ENCODE measurements at places on chromosomes 2 and 18.
A peak's percentile ranks its signal among the peaks of the same experiment; 100 is the strongest.

GRCh38 chr18:79763407-79763806 is 34.3 kb upstream of the KCNG2 start:
- no peak for DNase-seq

DNA sequence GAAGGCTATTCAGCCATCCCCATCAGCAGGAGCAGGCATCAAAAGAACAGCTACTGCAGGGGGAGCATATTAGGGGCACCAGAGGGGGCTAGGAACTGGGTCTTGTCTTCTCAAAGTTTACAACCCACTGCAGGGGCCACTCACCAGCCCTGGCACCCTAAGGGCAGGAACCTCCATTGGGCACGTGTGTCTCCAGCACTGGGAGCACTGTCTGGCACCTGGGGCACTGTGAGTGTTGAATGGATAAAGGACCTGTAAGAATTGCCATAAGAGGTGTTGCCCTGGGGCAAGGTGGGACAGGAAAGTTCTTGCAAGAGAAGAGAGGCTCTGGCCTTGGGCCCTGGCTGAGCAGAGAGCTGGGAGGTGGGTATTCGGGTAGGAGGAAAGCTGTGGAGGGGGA is 1.4 kb upstream of the STEAP3 start:
- DNase-seq: no peak

DNA sequence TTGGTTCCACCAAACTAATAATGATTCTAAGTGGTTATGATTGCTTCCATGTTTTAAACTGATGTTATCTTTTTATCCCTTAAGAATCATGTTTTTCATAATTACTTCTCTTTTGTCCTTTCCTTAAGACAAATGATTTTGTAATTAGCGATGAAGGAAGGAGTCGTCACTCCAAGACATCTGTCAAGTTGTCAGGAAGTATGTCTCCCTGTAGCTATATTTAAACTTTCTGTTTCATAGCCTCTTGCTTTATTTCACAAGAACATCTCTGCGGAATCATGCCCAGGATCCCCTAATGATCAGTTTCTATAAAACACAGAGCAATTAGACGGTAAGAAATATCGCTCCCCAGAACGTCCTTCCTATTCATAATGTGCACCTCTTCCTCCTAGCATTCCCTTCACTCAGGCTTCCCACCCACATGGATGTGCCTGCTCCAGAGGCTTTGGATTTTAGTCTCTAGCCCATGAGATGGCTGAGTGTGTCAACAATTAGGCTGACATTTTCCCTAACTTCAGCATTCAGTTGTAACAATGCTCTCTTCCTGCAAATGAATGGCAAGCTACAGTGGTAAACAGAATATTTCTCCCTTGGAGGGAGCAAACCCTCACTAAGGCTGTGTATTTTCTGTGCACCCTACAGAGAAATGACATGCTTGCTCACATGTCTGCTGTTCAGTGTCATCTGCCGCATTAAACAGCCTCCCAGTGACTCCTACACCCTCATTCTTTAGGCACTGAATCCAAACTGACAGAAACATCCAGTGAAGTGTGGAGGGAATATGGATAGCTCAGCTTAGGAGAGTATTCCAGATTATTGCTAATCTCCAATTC is 879.6 kb upstream of the CELF4 start:
- no peak for DNase-seq

DNA sequence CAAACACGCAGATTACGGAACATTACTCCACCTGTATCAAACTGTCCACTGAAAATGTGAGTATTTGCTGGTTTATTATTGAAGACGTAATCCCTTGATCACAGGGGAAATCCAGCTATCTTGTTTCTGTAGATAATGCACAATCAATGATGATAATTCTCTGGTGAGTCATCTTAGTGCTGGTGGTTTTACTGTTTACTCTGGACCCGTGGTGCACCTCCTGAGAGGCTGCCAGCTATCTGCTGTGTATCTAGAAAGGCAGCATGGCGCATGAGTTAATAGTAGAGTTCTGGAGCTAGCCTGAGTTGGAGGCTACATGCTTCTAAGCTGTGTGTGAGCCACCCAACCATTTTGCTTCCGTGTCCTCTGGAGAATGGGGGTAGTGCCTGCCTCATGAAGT is 6.5 kb downstream of the NCAPH start:
- peak; percentile 17 for DNase-seq

DNA sequence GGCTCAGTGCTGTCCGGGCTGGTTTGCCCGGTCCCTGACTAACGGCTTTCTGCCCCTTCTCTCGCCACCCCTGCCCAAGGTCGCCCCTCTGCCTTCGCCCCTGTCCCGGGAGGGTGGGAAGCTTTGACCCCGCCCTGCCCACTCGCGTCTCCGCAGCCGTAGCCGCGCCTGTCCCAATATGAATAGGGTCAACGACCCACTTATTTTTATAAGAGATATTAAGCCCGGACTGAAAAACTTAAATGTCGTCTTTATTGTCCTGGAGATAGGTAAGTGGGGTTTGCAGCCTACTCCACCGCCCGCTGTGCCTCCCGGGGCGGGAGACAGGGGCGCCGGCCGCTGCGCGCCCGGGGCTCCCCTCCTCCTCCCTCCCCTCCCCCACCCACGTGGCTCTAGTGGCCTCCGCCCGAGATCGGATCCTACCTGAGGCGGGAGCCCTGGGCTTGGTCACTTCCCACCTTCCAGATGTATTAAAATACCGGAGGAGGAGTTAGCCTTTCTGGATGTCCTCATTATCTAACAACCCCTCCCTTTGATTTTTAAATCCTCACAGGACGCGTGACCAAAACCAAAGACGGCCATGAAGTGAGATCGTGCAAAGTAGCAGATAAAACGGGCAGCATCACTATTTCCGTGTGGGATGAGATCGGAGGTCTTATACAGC is 633 bp downstream of the NABP1 start:
- peak; percentile 78 for DNase-seq

DNA sequence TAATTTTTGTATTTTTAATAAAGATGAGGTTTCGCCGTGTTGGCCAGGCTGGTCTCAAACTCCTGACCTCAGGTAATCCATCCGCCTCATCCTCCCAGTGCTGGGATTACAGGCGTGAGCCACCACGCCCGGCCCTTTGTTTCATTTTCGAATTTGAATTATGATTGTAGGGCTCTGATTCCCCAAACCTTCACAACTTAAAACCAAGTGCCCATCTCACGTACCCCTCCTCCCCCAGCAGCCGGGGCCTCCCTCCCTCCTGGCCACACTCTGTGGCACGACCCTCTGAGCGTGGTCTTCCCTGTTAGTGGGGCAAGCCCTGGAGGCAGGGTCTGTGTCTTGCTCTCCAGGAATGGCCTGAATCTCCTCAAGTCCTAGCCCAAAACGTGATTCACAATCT is 166.5 kb downstream of the ASB1 start:
- no peak for DNase-seq

GRCh38 chr2:233816334-233816733 is 38.0 kb downstream of the HJURP start:
- no peak for DNase-seq

DNA sequence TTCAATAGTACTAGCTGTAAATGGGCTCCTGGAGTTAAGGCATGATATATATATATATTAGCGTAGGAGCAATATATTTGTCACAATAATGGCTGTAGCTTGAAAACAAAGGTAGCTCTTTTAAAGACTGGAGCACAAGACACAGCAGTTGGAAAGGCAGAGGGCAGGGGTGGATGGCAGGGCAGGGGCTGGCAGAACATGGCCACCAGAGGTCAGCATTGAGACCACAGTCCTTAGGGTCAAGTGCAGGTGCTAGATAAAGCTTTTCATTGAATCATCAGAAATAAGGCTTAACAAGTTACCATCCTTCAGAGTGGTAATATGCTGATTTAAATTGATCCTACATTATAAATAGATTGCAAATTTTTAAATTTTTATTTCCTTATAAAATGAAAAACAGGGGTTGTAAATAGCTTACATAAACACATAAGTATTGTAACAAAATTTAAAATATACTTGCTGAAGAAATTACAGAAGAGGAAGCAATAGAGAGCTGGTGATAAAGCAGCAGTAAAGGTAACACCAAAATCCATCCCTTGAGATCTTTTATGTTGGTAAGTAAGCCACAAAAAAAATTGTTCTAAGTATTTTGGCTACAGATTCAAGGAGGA is 161.2 kb upstream of the PIEZO2 start:
- peak; percentile 27 for DNase-seq

GRCh38 chr2:191434072-191434471 is 188.9 kb downstream of the MYO1B start:
- DNase-seq: no peak

Data from stimulated activated CD4-positive, alpha-beta T cell treated with anti-CD3 and anti-CD28 coated beads, Interleukin-2, amount 100 ng/mL, for 24 hours (primary cell).